ENCODE measurements at places on chromosomes 13 and 19. TPM values are rescaled to one million over a fixed set of nuclear protein-coding genes. Genes with fewer than 3 reads are reported as not detected.

EGLN2 gene
- total RNA-seq = 264 TPM

GRCh38 chr13:22032905-22033304, 362.0 kb downstream of the FGF9 start:
- no peak for DNase-seq

CCDC122 gene
- 1.1 TPM for total RNA-seq

CYP4F12 gene
- 6.9 TPM for total RNA-seq

FUT1 gene
- total RNA-seq = 6.3 TPM

GRCh38 chr19:31214086-31214485, 135.2 kb downstream of the TSHZ3 start:
- DNase-seq = peak; percentile 80

GRCh38 chr13:24851546-24851945, 87.6 kb downstream of the RNF17 start:
- no peak for DNase-seq

KLK15 gene
- total RNA-seq = not detected

SLITRK5 gene
- not detected for total RNA-seq

MYPOP gene
- 10.2 TPM for total RNA-seq

DMKN gene
- total RNA-seq = 7.0 TPM

IGFL3 gene
- not detected for total RNA-seq

DNA sequence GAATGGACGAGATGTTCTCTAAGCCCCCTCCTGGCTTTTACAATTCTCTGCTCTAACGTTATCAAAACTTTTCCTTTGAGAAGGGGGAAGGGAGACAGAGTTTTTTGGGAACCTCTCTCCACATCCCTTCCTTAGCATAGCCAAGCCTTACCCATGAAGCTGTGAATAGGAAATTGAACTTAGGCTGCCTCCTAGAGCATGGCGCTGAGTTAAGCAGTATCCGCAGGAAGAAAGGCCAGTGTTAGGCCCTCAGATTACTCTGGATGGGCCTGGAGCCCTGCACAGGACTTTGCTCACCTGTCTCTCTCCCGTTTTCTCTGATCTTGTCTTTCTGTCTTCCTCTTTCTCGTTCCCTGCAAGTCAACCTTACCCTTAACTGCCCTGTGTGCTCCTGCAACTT, 39.6 kb downstream of the CYP2B6 start:
- peak; percentile 19 for DNase-seq

GRCh38 chr19:46617601-46618000, 7.3 kb downstream of the PTGIR start:
- DNase-seq = no peak

MEDAG gene
- not detected for total RNA-seq

Measured in HT-29 (cell line).